Stimulated activated CD4-positive, alpha-beta T cell treated with anti-CD3 and anti-CD28 coated beads, Interleukin-4, amount 100 ng/mL, for 1 hour (primary cell): ENCODE measurements at places on chromosomes 3 and 15.

DNA sequence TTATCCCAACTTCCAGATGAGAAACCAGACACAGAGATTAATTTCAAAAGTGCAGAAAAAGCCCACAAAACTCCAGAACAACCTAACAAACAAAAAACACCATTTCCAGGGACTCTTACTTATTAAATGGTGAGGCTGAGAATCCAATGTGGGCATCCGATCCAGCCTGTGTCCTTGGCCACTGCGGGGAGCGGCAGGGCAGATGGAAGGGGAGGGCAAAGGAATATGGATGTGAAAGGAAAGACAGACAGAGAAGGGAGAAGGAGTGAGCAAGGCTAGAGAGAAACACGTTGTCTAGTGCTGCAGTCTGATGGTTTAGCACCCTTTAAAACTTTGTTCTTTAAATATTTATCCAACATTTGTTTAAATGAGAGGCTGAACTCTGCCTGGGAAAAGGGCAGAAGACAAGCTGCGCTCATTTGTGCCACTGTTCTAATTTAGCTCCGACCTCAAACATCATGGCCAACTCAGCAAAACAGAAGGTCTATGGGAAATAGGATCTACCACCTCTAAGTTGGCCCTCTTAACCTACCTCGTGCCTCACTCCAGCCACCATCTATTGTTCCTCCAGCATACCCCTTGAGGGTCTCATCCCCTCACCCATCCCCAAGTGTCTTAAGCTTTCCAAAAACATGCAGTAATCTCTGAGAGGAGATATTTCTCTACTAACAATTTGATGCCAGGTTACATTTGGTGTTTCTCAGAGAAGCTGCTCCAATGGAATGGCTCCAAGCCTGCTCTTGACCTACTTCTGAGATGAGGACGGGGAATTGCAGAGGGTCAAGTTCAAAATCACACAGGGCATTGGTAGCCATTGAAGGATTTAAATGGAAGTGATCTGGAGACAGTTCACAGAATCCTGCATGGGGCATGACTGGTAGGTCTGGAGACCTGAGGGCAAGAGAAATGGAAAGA lies 77.4 kb downstream of the CD47 start:
- no peak for DNase-seq

- DNase-seq: no peak
Observed at GRCh38 chr15:74180881-74181602, 7.5 kb downstream of the ISLR start.

DNA sequence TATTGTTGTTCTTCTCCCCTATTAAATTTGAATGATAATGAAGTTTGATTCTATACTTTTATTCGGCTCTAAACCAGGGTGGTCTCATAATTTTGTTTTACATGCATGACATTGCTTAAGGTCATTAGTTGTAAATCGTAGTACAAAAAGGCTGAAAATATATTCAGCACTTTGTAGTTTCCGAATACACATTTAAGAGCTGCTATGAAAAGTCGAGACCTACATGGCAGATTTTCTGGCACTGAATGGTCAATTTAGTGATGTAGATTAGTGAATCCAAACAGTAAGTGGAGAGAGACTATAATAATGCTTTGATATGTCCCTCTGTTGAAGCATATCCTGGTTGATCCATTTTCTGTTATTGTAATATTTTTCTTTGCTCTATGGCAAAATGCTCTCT lies 254.0 kb upstream of the SOX2 start:
- DNase-seq: no peak

- no peak for DNase-seq
Observed at GRCh38 chr3:150202711-150203110, 205.4 kb upstream of the TSC22D2 start.

DNA sequence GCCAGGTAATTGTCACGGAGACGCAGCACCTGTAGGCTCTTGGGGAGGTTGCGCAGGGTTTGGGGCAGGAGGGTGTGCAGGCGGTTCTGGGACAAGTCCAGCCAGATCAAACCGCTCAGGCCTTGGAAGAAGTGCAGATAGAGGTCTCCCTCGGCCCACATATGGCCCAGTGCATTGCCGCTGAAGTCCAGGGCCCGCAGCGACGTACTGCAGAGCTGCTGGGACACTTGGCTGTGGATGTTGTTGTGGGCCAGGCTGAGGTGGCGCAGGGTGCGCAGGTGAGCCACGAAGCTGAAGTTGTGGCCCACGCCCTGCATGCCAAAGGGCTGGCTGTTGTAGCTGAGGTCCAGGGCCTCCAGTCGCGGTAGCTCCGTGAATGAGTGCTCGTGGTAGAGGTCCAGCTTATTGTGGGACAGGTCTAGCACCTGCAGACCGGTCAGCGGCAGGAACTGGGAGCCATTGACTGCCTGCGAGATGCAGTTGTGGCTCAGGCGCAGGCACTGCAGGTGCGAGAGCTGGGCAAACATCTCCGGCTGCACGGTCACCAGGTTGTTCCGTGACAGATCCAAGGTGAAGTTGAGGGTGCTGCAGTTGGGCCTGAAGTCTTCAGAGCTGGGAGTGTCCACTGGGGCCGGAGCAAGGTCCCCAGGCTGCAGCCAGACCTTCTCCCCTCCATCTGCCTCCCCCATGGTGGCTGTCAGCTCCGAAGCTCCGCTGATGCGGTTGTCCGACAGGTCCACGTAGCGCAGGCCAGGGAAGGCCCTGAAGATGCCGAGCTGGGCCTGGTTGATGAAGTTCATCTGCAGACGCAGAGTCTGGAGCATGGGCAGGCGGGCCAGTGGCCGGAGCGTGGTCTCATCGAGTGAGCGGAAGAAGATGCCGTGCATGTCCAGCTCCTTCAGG lies 2.9 kb downstream of the TLR9 start:
- no peak for DNase-seq

GRCh38 chr3:37964716-37965115 lies 25.9 kb upstream of the VILL start:
- no peak for DNase-seq

GRCh38 chr15:51505251-51505650 lies 117.3 kb downstream of the DMXL2 start:
- DNase-seq: no peak

GRCh38 chr3:23253214-23253613 lies 50.1 kb downstream of the UBE2E2 start:
- DNase-seq: no peak

DNA sequence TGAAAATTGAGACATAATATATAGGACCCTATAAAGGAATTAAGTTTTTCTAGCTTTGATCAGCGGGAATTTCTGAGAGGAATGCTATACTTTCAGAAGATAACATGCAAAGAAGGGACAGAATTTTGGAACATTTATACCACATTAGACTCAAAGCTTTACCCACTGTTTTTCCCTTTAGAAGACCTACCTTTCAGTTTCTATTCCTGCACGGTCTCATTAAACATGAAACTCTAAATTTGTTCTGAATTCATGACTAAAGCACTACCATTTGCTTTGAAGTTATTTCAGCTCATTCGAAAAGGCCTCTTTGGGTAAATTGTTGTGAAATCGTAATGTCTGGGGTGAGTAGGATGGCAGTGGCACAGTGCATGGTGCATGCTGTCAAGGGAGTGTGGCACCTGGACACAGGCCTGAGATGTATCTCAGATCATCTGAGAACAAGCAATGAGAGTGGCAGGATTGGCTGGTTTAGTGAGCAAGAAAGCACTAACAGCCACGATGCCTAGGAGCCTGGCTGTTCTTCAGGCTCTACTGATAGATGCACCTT lies 42.5 kb downstream of the CHCHD4 start:
- no peak for DNase-seq

GRCh38 chr15:92934716-92935115 lies 34.6 kb downstream of the CHD2 start:
- DNase-seq: no peak

DNA sequence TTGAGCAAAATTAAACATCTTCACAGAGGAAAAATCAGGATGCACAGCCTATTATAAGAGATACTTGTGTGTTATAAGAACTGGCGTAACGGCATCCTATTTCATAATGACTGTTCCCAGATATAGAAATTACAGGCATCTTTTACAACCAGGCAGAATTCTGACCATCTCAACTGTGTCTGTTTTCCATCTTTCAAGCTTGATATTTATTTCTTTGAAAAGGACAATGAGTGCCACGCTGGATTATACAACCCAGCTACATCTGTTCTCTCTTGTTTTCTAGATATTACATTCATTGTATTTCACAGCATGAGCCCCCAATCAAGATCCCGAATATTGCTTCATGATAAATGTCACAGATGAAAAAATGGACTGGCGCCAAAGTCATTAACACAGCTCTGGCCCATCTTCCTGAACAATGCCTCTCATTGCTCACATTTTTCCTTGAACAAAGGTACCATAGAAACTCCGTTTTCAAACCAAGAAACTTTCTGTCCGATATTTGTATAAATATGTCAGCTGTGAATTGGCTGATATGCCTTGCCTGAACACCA lies 420.6 kb downstream of the TBL1XR1 start:
- no peak for DNase-seq

- no peak for DNase-seq
Observed at GRCh38 chr3:168801794-168802193, 706.1 kb upstream of the GOLIM4 start.

DNA sequence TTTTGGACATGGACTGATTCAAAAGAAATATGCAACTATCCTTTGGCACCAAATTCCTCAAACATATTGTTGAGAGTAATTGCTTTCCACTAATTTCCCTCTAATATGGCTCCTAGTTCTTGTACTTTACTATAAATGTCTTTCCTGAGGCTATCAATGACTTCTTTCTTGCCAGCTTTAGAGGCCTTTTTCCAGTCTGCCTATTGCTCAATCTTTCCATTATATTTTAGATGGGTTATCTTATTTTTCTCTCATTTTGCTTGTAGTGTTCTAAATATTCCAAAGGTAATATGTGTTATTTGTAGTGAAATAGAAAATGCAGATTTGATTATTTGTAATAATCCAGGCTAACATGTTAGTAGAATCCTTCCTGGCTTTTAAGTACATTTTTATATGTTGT lies 11.5 kb upstream of the TEX9 start:
- DNase-seq: no peak

GRCh38 chr3:194598771-194599557 lies 34.3 kb downstream of the TMEM44 start:
- no peak for DNase-seq

DNA sequence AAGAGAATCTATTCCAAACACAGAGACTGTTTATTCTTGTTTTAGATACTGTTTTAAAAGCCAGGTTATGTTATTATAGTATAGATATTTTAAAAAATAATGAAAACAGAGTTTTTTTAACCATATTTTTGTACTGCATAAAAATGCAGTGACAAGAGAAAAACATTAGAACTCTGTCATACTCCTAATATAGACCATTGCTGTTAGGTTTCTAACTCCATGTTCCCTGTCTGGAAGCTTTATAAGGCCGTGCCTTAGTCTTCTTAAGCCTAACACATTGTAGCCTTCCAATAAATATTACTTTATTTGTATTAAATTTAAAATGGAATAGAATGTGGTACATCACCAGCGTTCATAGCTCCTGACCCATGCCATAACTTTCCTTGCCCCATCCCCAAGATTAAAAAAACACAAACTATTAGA lies 53.2 kb downstream of the MBNL1 start:
- no peak for DNase-seq

DNA sequence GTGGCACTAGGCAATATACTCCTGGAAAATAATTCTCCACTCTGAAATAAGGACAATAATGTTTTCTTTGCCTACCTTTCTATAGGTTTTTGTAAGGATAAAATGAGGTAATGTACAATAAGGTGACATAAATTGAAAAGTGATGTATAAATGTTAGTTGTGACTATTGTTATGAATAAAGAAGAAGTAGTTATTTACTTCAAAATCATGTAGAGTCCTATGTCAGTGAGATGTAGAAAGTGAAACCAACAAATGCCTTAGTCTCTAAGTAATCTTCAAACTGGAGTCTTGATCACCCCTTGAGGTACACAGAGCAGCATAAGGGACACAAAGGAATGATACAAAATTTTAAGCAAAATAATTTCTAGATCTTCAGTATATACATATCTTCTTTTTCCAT lies 60.3 kb upstream of the TP63 start:
- DNase-seq: no peak

- DNase-seq: peak; percentile 13
Observed at GRCh38 chr3:102024270-102024904, 175.1 kb downstream of the NFKBIZ start.

DNA sequence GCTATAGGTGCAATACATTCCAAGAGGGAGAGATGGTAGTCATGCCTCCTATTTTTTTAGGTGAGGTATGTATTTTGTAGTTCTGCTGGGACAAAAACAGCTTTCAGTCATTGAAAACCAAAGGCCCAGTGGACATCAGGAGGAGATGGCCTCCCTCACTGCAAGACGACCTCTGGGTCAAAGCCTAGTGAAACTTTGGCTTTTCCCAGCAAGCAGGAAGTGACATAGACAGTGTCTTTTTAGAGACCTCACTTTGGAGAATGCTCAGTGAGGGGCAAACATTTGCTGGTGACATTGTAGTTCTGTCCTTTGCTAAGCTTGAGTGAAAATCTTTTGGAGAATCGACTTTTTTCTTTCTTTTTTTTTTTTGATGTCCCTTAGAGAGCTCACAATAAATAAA lies 27.3 kb downstream of the LIPC start:
- DNase-seq: no peak

DNA sequence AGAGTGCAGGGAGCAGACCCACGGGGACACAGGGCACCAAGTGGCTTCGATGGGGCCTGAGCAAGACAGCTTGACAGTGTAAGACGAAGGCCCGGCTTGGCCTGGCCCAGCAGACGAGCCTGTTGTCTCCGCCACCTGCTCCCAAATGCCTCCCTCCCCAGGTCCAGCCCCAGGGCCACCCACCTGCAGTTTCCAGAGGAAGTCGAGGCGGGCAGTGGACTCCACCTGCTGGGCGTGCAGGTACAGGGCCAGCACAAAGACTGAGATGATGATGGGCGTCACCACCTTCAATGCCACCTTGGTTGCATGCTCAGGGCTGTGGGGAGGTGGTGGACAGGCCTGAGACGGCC lies 94.1 kb downstream of the SEC22A start:
- no peak for DNase-seq
